ENCODE measurements at places on chromosomes 11 and 22. TPM values are rescaled to one million over a fixed set of nuclear protein-coding genes. Genes with fewer than 3 reads are reported as not detected.

The NPAS4 gene
- not detected for total RNA-seq

The SCGB1D1 gene
- total RNA-seq: not detected

The MOGAT2 gene
- total RNA-seq: not detected

The SPDYC gene
- not detected for total RNA-seq
